ENCODE measurements at places on chromosomes 4 and X. TPM values are rescaled to one million over a fixed set of nuclear protein-coding genes. Genes with fewer than 3 reads are reported as not detected.

The ADH1A gene
- total RNA-seq = not detected

The P2RY4 gene
- 0.52 TPM for total RNA-seq

The PIR gene
- total RNA-seq = 13.1 TPM

The PDK3 gene
- total RNA-seq = 7.1 TPM

The DOK7 gene
- 1.1 TPM for total RNA-seq

The PNCK gene
- 12.5 TPM for total RNA-seq

The ADGRG2 gene
- 0.71 TPM for total RNA-seq

The MAGEA8 gene
- 0.24 TPM for total RNA-seq

The EGF gene
- 11.3 TPM for total RNA-seq

The NUDT11 gene
- total RNA-seq = 41.7 TPM

The TAF1 gene
- 20.7 TPM for total RNA-seq

The GYPA gene
- total RNA-seq = not detected

The ATP8A1 gene
- total RNA-seq = 41.4 TPM

The NBDY gene
- total RNA-seq = 66.2 TPM

The SRPX gene
- 1.1 TPM for total RNA-seq

The LANCL3 gene
- total RNA-seq = 15.7 TPM

The TREX2 gene
- total RNA-seq = 0.40 TPM

The SORBS2 gene
- total RNA-seq = 34.4 TPM

The PTPN13 gene
- 32.2 TPM for total RNA-seq

The KCNIP4 gene
- 3.8 TPM for total RNA-seq

The ELMOD2 gene
- 20.5 TPM for total RNA-seq

The ZAR1 gene
- 0.11 TPM for total RNA-seq

The MAPK10 gene
- 2.3 TPM for total RNA-seq
